Hematopoietic multipotent progenitor cell treated with erythropoietin and hydrocortisone succinate and interleukin-3 and kit ligand, for 15 days (in vitro differentiated cells): ENCODE measurements at places on chromosomes 2 and 18.

DNA sequence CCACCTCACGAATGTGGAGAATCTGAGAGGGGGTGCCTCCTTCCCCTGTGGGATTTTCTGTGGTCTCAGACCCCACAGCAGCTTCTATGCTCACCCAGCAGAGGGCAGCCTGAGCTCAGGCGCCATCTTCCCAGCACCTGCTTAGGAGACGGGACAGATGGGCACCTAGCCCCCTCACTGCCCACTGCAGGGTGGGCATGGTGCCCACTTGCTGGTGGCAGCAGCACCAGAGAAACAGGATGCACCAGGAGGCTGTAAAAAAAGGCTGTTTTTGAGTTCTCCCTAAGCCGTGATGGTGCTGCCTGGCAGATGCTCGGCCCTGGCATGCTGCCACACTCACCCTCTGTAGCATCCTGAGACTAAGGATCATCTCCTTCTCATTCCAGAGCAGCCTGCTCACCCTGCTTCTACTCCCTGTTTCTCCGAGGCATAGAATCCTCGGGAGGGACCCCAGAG, 19.1 kb upstream of the SLC20A1 start:
- peak; percentile 65 for DNase-seq

GRCh38 chr2:134200036-134200618, 53.7 kb upstream of the MGAT5 start:
- no peak for DNase-seq

DNA sequence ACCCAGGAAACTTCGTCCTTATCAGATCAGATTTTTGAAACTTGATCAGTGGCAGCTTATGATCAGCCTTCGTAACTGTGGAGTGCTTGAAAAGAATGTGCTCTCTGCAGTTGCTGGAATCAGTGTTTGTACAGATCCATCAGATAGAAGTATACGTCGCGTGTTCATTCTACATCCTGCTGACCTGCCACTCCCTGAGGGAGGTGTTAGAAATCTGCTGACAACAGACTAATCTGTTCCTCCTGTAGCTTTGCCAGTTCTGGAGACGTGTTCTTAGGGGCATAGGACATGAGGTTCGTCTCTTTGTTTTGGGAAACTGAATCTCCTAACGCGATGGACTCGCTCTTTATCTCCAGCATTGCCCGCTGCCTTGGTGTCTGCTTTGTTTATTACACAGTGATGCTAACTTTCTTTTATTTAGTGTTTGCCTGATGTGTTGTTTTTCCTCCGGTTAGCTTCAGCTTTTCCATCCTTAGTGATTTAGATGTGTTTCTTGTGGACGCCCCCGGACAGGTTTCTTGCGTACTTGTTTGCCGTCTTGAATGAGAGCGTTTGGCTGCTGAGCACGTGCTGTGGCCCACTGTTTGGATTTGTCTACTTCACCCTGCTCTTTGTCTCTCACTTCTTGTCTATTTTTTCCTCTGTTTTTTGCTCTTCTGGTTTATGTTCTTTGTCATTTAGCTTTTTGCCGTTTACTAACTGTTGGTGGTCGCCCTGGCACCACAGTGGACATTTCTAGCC, 17.4 kb upstream of the GAL3ST2 start:
- DNase-seq, result no peak

DNA sequence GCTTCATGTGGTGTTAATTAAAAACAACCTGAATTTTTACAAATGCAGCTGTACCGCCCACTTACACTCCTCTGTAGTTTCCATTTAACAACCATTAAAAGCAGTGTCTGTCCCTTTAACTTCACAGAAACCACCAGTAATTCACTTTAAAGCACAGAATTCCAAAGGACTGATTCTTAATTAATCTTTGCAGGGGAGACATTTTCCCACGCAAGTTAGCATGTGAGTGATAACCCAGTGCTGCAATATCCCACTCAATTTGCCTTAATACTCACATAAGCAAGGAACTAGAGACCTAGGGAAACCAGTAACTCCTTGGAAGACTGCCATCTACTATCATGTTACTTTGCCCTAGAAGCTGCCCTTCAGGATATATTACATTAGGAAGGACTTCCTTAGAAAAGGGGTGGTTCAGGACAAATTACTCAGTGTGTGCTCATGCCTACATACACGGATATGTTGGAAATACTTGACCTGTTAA, 102.3 kb downstream of the OSR1 start:
- DNase-seq, result no peak

DNA sequence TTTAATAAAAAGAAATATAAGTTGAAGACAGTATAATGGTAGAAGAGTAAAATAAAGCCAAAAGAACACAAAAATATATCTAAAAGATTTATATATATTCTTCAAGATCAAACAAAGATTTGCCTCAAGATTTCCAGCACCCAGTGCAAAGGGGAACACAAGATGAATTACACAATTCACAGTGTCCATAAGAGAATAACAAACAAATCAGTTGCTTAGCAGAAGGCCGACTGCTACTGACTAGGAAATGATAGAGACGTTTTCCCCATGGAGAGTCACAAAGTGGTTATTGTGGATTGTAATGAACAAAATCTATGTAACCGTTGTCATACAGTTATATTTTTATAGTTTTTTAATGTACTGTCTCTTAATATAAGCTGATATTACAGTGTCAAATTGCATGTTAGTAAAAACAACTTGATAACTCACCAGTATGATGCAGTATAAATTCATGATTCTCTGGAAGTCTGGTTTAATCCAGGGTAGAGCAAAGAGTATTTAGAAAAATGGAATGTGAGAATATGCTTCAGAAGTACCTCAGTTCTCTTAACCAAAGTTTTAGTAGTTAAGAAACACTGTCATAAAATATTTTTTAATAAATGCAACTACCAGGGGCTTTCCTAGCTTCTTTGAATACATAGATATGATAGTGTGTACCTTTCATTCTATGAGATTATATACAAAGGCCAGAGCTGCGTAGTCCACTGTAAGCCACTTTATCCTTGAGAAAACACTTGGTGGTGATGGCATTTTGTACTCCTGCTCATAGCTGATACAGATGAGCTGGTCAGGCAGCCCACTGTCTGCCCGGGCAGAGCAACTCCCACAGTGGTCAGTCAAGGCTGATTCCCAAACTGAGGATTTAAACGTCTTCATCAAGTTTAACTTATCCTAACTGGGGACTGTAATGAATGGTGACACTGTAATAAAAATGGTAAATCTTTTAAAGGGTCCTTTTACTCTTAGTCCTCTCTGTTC, 180.5 kb upstream of the DTNA start:
- DNase-seq, result no peak

- no peak for DNase-seq
These were observed 189.4 kb upstream of the RND3 start for GRCh38 chr2:150676747-150677383.

- DNase-seq, result no peak
These were observed 380.7 kb downstream of the MBD2 start for GRCh38 chr18:53843763-53844162.

GRCh38 chr2:43135583-43135982, 90.8 kb downstream of the ZFP36L2 start:
- DNase-seq, result no peak

DNA sequence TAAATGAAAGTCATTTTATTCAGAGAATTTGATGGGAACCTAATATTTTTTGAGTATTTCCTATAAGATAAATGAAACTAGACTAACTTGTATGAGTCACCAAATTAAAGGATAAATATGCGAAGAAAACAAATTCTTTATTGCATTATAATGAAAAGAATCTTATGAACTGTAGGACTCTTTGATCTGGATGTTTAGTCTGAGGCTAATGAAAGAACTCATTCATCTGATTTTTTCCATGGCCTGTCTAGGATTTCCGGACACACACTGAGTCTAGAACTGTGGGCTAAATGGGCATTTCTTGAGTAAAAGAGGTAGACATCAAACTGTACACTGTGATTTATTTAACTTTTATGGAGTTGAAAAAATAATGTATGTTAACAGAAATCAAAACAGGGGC, 43.0 kb downstream of the ZNF519 start:
- no peak for DNase-seq

- DNase-seq, result no peak
These were observed at the start of gene HTR2B for GRCh38 chr2:231124838-231125568. Gene HTR2B, minus strand, starts transcription at chr2:231125042. Its CDS starts 1,278 bp downstream, at chr2:231123764.

DNA sequence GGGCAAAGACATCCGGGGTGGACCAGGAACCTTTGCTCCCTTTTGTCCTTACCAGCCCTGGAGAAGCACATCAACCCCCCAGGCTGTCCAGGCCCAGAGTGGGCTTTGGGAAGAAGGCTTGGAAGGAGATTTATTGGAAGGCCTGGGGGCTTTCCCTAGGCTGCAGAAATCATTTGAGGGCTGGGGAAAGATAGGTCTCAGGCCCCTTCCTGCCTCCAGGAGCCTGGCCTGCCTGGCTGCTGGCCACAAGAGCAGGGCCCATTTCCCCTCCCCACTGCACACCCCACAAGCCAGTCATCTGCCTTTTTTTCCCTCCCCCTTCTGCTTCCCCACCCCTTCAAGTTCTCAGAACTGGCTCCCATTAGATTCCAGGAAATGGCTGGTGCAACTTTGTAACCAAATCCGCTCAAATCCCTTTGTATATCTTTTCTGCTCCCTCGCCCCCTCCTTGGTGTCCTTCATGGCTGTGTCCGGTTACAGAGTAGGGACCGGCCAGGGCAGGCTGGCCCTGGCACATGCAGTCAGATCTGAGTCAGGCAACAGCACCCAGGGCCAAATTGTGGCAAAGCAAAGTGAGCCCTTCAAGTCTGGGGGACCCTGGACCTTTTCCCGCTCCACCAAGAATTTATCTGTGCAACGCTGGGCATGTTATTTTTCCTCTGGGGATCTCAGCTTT, 20.8 kb upstream of the TNP1 start:
- peak; percentile 80 for DNase-seq

DNA sequence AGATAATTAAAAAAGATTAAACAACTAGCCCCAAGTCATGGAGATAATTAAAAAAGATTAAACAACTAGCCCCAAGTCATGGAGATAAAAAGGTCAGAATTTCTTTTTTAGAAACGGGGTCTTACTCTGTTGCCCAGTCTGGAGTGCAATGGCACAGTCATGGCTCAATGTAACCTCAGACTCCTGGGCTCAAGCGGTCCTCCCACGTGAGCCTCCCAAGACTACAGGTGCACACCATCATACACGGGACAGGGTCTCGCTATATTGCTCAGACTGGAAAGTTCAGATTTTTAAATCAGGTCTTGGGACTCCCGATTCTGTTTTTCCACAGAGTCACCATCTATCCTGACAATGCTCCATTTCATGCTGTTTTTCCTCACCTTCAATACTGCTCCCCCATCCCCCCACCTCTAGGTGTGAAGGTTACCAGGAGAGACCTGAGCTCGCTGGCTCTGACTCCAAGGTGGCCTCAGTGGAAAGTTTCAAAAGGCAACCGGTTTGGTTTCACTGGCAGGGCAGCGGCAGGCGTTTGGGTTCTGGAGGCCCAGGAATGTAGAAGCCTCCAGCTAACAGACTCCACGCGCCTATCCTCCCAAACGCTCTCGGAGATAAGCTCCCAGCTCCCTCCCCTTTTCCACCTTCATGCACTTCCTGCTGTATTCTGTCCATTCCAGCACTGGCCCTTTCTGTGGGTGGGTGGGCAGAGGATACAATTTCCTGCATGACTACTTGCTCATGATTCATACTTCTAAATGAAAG, 2.9 kb upstream of the SEMA4C start:
- DNase-seq, result no peak

GRCh38 chr2:110748489-110748867, 16.1 kb downstream of the ACOXL start:
- no peak for DNase-seq

DNA sequence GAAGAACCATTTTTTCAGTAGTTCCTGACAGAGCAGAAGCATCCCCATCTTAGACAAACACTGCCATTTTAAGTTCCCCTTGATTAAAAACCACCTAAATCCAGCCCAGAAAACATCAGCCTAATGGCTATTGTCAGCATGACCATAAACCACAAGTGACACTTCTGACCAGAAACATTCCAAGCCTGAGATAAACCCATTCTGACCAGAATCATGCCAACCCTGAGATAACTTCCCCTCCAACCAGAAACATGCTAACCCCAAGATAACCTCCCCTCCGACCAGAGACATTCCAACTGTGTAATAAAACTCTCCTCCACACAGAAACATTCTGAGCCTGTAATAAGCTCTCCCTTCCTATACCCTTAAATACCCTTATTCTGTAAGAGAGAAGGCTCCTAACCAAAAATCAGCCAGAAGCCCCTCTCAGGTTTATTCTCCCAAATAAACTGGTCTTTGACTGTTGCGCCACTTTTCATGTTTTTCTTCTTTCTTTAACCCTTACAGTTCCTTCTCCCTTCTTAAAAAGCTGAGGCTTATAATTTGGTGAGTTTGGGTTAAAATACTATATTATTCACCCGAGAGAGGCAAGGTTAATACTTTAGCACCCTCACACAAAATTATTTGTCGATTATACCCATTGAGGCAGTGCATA, 149.7 kb downstream of the HNMT start:
- no peak for DNase-seq

GRCh38 chr2:224520064-224520463, 65.1 kb downstream of the CUL3 start:
- no peak for DNase-seq

DNA sequence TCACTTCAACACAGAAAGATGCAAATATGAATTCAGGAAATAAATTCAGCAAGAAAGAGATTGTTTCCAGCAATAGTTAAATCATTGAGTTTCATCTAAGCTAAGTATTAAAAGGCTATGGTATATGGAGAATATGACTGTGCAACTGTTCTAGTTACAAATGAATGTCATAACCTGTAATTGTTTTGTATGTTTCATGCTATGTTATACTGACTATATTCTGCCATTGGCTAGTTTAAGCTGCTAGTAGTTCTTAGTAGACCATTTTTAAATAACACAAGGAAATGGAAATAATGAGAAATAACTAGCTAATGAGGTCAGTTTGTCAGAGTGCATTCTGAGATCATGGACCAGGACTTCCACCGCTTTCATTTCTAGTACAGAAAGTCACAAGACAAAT, 1154.9 kb upstream of the TMEFF2 start:
- no peak for DNase-seq

DNA sequence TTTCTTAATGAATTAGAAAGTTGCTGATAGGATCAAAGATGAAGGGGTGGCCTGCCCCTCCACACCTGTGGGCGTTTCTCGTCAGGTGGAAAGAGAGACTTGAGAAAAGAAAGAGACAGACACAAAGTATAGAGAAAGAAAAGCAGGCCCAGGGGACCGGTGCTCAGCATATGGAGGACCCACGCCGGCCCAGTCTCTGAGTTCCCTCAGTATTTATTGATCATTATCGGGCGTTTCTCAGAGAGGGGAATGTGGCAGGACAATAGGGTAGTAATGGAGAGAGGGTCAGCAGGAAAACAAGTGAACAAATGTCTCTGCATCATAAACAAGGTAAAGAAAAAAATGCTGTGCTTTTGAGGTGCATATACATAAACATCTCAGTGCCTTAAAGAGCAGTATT, 144.3 kb downstream of the CCDC102B start:
- DNase-seq, result no peak

GRCh38 chr18:74791501-74792194, 194.0 kb downstream of the ZNF407 start:
- DNase-seq, result no peak

DNA sequence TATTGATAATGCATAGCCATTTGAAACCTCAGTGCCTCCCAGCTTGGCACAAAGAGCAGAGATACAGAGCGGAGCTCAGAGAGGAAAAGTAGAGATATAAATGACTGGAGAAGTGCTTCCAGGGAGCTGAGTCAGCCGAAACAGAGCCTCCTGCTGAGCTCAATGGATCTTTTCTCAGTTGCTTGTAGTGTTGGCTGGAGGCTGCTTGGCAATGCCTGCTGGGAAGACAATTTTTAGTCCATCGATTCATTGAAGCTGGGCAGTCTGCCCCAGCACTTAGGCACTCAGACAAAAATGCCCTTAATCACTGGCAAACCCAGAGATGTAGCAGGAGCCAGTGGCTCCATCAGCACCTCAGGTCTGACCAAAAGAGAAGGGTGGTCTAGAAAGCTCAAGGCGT, 81.3 kb upstream of the SETBP1 start:
- DNase-seq, result no peak
